ENCODE measurements at places on chromosomes 12 and 14.

DNA sequence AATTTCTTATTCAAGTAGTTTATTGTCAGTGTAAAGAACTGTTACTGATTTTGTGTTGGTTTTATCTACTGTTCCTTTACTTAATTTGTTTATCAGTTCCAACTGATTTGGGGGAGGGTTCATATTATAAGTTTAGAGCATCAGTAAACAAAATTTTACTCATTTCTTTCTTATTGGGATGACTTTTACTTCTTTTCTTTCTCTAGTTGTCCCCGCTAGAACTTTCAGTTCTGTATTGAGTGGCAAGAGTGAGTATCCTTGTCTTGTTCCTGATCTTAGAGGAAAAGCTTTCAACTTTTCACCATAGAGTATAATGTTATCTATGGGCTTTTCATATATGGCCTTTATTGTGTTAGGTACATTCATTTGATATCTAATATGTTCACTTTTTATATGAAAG lies 584.1 kb downstream of the LRFN5 start:
- no peak for DNase-seq

DNA sequence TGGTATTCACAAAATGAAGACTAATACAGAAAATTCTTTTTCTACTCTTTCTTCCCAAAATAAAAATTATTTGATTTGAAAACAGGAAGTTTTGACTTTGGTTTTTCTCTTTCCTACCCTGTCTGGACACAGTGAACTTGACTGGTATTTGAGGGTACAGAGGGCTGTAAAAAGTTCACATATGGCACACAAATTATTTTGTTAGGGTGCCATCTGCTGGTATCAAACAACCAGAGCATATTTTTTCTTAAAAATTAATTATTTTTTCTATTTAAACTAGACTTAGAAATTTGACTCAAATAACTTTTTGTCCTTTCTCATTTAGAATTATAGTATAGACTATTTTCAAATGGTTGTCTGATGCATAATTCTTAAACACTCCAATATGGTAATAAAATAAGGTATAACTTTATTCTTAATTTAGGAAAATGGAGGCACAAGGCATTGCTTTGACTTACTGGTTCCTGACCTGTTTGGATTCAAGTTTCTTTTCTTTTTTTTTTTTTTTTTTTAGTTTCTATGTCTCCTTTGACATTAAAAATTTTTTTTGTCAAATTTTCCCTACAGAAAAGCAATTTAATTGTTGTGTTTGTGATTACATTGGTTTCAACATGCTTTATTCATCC lies 390.6 kb downstream of the PRKD1 start:
- DNase-seq, result peak; percentile 17

GRCh38 chr14:55849833-55850232 lies 268.4 kb upstream of the PELI2 start:
- DNase-seq, result no peak

GRCh38 chr14:101134851-101135433 lies 231.4 kb upstream of the RTL1 start:
- no peak for DNase-seq

GRCh38 chr12:101852998-101853397 lies 22.2 kb upstream of the GNPTAB start:
- DNase-seq, result no peak

DNA sequence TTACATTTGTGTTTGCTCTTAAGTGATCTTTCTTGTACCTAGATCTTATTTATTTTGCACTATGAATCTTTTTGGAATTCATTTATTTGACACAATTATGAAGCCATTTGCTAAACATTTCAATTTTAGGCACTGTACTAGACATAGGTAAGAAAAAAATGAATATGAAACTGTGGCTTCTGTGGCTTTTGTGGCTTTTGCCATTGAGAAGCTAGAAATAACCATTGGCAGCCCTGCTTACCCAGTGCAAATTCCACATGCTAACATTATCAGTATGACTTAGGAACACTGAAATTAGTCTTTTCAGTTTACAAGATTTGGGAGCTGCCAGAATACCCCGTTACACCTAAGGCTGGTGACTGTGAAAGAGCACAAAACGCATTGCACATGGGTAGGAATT lies 60.1 kb downstream of the FSCB start:
- DNase-seq, result no peak

DNA sequence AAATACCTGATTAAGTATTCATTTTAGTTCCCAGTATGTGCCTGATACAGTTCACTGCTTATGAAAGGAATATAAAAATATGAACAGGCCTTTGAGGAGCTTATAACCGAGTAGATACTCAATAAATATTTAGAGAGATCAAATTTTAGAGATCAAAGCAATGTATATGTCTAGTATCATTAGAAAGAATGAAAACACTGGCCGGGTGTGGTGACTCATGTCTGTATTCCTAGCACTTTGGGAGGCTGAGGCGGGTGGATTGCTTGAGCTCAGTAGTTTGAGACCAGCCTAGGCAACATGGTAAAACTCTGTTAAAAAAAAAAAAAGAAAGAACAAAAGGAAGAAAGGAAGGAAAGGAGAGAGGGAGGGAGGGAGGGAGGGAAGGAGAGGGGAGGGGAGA lies 113.2 kb upstream of the EEA1 start:
- DNase-seq, result no peak

DNA sequence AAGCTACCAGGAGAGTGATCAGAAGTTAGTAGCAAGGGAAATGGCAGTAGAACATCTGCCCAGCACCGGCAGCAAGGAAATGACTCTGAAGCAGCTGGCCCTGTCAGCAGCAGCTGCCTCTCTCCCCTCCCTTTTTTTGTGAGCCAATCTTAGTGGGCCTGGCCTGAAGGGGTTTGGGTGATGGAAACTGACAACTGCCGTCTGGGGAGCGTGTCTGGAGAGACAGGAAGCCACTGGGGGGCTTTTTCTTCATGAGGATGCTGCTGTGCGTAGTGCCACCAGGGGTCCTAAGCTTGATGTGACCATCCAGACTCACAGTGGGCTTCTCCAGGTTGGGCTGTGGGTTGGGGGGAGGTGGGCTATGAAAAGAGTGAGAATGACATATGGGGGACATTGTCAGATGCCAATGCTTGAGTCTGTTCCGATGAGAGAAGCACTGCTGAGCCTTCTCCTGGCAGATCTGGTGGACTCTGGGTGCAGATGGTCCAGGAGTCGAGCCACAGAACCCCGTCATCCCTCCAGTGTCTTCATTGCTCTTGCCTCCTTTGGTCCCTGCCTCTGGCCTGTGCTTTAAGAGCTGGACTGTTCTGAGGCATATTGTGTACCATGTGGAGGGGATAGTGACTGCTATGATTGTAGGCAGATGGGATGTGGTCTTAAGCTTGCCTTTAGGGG lies 87.6 kb upstream of the HIF1A start:
- DNase-seq, result no peak

GRCh38 chr12:191541-191940 lies 22.4 kb downstream of the SLC6A12 start:
- no peak for DNase-seq
